AG08395 (cell line): ENCODE measurements at places on chromosomes 3 and 15.

DNA sequence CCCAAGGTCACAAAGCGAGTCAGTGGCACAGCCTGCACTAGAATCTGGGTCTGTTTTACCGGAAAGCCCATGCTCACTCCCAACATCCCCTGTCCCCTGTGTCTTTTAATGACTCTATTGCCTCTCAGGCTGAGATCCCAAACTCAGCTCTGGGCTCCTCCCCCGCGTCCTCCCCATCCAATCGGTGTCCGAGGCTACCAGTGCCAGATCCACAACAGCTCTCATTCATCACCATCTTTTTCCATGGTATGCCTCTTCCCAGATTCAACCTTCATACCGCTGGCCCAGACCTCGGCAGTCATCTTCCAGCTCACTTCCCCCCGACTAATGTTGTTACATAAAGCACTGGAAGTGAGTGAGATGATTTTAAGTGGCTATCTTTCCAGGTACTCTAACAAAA, 16.1 kb upstream of the KY start:
- peak; percentile 16 for DNase-seq

DNA sequence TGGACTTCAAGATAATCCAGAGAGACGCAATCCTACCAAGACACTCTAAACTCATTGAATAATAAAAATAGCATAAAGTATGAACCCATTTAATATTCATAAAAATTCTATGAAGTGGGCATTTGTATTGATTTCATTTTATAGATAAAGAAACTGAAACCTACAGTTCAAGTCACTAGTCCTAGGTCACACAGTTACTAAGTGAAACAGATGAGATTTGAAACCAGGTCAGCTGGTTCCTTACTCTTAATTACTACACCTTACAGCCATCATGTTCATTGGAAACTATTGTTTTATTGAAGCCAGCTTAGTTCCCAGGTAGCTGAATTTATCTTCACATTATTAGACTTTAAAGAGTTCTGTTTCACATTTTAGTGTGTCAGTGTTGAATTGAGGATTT, 158.7 kb downstream of the EPHA3 start:
- DNase-seq: no peak

- no peak for DNase-seq
Observed at GRCh38 chr3:124076235-124076634, 84.3 kb upstream of the ROPN1 start.

- no peak for DNase-seq
Observed at GRCh38 chr15:91109885-91110284, 9.8 kb downstream of the SV2B start.

DNA sequence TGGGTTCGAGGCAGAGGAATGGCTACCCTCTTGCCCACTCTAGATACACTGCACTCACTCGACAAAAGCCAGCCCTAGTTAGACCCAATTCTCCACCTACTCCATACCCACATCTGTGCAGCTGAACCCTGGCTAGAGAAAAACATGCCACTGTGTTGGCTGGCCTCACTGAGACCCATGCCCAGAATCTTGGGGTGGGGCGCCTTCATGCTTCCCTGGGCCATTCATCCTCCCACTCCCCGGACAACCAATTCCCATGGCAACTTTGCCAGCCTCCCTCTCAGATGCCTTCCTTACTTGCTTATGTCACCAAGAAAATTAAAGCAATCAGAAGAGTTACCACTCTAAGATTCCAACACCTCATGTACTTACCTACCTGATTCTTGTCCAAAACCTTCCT, 9.2 kb upstream of the LIMD1 start:
- DNase-seq: no peak

GRCh38 chr3:30311781-30312180, 294.6 kb upstream of the TGFBR2 start:
- no peak for DNase-seq

DNA sequence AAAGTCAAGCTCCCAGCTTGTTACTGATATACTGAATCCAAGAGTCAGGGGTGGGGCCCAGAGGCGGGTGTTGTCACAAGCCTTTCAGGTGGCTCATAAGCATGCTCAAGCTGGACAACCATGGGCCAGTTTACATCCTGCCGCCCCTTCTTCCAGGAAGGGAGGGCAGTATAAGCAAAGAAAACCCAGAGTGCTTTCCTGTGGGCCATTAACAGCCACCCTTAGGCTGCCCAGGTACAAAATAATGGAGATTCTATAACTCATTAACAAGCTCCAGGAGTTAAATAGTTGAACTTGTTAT, 183.2 kb downstream of the NTRK3 start:
- DNase-seq: no peak

DNA sequence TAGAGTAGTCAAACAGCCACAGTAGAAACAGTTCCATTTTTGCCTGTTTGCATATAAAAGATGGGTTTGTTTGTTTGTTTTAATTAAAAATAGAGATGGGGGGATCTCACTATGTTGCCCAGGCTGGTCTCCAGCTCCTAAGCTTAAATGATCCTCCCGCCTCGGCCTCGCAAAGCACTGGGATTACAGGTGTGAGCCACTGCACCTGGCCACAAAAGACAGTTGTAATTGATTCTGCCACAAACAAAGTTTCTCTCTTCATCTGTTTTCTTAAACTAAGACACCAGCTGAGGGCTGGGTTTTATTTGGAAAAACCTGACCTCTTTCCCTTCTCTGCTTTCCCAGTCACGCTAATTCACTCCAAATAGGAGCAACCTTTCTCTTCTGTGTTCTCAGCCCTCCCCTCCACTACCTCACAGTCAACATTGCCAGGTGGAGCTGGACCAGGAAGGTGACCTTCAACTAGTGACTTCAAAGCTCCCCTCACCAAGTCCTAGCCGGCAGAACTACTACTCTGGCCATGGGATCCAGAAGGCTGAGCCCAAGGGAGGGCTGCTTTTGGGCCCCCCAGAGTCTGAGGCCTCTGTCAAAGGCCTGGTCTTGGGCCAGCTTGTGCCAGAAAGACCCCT, 1.5 kb upstream of the IDH2 start:
- DNase-seq: no peak

- no peak for DNase-seq
Observed at GRCh38 chr3:31836131-31837075, 144.7 kb downstream of the OSBPL10 start.

DNA sequence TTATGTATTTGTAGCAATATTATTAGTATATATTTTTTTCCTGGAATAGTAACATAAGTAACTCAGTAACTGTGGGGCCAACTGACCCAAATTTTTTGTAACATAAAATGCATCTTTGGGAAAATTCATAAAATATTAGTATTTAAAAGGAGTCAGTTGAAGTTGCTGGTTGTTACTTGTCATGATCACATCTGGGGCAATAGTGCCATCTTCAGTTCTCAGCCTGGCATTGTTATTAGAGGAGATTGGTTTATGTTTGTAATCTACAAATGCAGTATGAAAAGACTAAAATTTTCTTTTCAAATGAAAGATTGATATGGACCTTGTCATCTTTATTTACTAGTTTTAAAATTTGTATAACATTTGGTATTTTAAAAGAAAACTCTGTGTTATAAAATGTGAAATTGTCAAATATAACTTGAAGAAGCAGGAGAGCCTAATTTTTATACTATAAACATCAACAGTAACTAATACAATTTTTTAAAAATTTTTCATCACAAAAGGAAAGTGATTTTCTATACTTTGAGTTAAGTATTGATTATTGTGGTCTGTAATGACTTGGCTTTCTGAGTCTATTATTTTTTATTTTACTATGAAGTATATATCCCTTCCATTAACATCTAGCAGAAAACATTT, 38.8 kb upstream of the MLF1 start:
- peak; percentile 51 for DNase-seq

GRCh38 chr15:99454107-99454809, 111.5 kb upstream of the MEF2A start:
- no peak for DNase-seq

GRCh38 chr3:184531626-184532280, 29.8 kb upstream of the EPHB3 start:
- no peak for DNase-seq

GRCh38 chr3:109018828-109019227, 65.1 kb upstream of the GUCA1C start:
- no peak for DNase-seq
